ENCODE measurements at places on chromosomes 6 and 20.

DNA sequence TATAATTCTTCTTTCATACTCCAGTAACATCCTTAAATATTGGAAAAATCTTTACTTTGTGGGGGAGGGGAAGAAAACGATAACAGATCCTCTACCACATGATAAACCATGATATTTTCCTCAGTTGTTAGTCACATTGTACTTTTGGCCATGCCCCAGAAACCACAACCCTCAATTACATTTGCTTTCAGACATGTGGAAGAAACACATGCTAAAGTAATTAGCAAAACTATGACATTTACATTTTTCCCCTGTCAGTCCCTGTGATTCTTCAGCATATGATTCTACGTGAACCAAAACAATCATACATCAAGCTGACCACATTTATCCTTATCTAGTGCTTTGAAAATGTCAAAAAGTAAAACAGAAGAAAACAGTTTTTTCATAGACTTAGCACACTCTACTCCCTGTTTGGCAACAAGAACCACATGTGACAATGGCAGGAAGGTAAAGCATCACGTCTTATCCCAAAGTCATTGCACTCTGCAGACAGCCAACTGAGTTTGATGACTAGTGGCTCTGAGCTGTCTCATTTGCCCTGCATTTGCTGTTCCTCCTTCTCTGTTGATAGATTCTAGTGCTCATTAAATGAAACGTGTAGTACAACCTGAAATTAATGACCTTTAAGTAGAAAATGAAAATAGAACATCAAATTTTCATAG is 505.8 kb upstream of the MARCKS start:
- no peak for DNase-seq

GRCh38 chr6:163828038-163828795 is 413.7 kb downstream of the QKI start:
- no peak for DNase-seq

DNA sequence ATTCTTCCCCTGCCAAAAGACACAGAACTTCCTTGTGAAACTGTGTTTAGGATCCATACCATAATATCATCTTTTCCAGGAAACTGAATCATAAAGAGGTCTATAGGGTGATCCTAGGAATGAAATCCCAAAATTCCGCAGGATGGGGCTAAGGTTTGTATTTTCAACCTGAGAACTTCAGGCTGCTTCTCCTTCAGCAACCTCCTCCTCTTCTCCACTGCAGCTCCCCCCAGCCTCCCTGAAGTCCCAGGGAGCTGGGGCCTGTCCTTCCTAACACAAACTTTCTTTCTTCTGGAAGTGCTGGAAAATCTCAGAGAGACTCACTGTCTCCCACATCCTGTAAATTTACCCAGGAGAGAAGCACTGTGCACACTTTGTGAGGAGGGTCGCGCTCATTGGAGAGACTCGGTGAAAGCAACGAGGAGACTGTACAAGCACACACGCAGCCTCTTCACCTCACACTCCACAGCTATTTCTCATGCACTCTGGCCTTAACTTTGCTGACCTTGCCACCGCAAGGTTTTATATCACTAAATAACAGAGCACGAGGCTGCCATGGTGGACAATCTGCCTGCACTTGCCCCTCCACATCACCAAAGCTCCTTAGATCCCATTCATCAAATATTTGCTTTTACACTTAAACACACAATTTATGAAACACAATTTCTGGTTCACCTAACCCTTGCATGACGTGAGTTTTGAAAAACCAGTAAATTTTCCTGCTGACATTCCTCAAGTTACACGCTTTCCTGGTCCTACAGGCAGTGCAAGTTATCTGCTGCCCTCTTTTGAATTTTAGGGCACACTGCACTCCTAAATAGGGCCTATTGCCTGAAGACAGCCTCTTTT is 14.3 kb downstream of the ID4 start:
- DNase-seq: no peak

DNA sequence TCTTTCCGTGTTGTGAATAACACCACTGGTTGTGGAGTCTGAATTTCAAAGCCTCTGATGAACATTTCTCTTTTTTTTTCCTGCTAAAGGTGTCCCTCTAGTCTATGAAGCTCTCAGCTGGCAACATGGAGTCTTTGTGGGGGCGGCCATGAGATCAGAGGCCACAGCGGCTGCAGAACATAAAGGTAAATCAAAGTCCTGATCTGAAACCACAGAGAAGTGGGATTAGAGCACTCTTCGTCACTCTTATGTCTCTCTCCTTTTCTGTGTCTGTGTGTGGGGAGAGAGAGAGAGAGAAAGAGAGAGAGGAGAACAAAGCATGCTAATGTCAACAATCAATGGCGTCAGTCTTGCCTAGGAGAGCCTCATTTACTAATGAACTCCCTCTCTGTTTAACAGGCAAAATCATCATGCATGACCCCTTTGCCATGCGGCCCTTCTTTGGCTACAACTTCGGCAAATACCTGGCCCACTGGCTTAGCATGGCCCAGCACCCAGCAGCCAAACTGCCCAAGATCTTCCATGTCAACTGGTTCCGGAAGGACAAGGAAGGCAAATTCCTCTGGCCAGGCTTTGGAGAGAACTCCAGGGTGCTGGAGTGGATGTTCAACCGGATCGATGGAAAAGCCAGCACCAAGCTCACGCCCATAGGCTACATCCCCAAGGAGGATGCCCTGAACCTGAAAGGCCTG is 4.2 kb downstream of the PCK1 start:
- no peak for DNase-seq

DNA sequence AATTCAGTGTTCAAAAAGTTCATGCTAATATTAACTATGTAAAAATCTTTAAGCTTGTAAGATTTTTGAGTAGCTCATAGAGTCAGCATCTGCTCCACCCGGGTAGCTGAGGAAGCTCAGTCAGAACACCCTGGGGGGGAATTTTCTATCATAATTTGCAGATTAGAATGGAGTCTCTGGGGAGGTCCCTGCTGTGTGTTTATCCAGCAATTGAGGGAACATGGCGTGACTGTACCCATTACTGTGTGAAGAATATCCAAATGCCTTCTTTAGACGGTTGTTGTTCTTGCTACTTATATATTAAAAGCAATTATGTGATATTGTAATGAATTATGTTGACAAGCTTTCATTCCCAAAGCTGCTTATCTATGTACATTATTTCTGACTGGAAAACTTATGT is 64.8 kb downstream of the AIG1 start:
- no peak for DNase-seq

DNA sequence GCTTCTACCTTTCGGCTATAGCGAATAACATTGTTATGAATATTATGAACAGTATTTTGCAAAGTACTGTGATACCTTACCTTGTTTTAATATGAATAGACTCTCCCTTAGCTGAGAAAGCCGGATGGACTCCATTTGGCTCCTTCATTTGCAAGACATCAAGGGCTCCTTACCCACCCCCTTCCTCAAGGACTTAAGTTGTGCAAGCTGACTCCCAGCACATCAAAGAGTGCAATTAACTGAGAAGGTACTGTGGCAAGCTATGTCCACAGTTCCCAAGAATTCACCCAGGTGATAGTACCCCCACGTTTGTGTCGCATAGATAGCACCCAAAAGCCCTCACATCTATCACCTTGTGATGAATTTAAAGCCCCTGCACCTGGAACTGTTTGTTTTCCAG is 11.2 kb downstream of the CST5 start:
- no peak for DNase-seq

DNA sequence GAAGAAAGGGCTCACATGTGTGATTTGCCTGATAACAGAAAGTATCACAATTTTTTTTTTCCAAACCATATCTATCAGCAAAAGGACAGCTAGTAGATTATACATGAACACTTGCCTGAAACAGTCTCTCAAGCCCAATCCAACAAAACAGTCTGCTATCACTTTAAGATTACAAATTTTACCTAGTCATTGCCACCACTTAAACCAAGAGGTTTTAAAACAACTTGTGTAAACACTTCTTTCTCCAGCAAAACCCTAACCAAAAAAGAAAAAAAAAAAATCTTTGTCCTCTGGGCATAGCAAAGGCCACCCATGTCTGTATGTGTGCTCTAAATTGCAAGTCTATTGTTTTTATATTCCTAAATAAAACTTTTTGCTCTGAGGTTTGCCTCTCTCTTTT is 1568.4 kb downstream of the GRIK2 start:
- DNase-seq: no peak

GRCh38 chr6:47261191-47261590 is 48.5 kb downstream of the TNFRSF21 start:
- no peak for DNase-seq

GRCh38 chr6:164692772-164693510 is 616.5 kb downstream of the C6orf118 start:
- DNase-seq: no peak

DNA sequence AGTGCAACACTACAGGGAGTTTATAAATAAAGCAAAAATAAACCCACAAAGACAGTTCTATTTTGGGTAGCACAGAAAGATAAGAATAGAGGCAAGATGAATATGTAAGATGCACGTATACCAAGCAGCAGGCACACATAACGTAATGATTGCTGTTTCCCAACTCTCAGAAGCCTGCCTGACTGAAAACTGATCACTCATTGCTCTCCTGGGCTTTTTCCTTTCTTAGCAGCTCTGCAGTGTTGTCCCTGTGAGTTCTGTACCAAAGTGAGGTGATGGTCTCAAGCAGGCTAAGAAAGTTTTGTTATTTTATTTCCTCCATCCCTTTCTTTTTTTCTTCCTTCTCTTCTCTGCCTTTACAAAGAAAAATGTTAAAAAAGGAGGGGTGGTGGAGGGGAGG is 522.0 kb upstream of the MAN1A1 start:
- DNase-seq: no peak

DNA sequence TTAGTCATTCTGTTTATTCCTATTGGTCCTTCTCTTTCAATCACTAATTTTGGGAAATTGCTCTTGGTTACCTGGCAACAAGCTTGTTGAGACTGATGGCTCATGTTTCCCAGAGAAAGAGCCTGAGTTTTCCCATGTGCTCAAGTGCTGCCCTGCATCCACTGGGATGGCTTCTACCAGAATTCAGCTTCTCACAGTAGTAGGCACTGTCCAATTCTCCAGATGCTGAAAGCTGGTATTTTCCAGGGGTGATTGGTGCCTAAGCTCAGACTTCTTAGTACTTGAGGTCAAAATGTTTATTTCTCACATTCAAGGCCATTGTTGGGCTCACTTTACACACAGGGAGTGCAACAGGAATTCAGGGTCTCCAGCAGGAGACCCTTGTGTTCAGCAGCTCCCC is 29.1 kb upstream of the SLC2A12 start:
- no peak for DNase-seq

DNA sequence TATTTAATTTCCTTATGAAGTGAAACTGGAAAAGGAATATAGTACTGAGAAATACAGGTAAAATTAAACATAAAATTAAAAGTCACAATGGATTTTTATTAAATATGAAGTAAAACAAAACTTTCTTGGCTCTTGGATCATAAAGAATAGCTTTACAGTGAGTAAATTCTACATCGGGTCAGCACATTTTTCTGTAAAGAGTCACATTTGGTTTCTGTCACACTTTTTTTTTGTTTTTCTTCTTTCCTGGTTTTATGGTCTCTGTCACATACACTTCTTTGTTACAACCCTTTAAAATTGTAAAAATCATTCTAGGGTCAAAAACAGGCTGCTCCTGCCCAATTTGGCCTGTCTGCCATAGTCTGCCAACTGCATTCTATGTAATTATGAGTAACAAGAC is 254.4 kb upstream of the POU3F2 start:
- no peak for DNase-seq

- DNase-seq: no peak
These were observed 6.3 kb upstream of the TGM3 start for GRCh38 chr20:2289475-2289874.

GRCh38 chr20:50664254-50664653 is 27.1 kb downstream of the RIPOR3 start:
- no peak for DNase-seq

DNA sequence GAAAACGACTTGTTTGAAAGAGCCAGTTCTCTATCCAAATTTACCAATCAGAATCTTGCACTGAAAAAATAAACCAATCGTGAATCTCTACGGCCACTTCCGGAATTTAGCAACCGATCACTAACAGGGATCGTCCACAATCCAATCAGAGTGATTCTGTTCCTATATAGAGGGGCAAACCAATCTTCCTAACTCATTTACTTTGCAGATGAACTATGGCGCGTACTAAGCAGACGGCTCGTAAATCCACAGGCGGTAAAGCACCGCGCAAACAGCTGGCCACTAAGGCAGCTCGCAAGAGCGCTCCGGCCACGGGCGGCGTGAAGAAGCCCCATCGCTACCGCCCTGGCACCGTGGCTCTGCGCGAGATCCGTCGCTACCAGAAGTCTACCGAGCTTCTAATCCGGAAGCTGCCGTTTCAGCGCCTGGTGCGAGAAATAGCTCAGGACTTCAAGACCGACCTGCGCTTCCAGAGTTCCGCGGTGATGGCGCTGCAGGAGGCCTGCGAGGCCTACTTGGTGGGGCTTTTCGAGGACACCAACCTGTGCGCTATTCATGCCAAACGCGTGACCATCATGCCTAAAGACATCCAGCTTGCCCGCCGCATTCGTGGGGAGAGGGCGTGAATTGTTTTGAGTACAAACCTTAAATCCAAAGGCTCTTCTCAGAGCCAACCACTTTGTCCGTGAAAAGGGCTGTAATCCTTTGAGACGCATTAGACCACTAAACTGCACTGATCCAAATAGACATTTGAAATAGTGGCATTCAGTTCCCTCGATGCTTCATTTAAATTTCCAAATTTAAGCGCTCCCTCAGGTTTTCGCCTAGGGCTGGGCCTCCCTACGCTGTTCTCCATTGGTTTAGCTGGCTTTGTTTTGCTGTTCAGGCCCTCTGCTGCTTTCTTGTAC is 138.0 kb downstream of the HFE start:
- DNase-seq: no peak

GRCh38 chr6:2976060-2976459 is 4.7 kb upstream of the SERPINB6 start:
- no peak for DNase-seq

DNA sequence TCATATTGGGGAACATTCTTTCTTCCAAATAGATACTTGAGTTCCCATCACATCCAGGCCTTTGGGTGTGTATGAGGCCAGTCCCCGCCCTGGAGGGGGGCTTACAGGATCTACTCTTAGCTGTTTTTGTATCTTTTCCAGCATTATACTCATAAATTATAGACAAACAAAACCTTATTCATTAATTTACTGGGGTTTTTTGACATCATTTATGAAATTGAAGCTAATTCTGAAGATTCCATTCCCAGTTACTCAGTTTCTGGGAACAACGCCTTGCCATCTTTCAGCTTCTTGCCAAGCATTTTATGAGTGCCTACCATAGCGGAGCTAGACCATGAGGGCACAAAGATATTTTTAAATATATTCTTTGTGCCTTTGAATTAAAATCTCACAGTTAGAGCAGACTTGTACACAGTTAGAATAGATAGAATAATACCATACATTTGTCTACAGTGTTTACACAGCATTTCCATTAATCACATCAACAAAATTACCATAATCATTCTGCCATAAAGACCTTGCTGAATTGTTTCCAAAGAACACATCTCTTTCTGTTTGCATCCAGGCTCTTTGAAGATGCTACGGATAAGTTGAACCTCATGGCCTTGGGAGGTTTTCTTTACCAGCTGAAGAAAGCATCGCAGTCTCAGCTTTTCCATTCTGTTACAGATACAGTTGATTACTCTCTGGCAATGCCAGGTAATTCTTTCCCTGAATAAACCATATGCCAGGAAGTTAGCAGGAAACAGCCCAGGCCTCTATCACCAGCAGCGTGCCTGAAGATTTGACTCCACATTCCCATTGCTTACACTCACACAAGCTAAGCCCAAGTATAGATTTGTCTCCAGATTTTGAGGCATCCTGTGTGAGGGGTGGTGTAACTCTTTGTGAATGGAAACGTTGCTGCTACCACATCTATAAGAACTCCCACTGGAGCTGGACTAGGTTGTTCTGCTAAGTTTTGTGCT is 75.4 kb upstream of the PBOV1 start:
- no peak for DNase-seq

- DNase-seq: no peak
These were observed 91.9 kb upstream of the TMEM30A start for GRCh38 chr6:75376347-75377024.
